ENCODE measurements at places on chromosomes 3 and 15.

GRCh38 chr15:99427668-99428361, 138.0 kb upstream of the MEF2A start:
- DNase-seq = no peak

- no peak for DNase-seq
These were observed 48.8 kb upstream of the HEG1 start for GRCh38 chr3:125104639-125105038.

GRCh38 chr3:178705925-178706324, 169.7 kb downstream of the KCNMB2 start:
- no peak for DNase-seq

DNA sequence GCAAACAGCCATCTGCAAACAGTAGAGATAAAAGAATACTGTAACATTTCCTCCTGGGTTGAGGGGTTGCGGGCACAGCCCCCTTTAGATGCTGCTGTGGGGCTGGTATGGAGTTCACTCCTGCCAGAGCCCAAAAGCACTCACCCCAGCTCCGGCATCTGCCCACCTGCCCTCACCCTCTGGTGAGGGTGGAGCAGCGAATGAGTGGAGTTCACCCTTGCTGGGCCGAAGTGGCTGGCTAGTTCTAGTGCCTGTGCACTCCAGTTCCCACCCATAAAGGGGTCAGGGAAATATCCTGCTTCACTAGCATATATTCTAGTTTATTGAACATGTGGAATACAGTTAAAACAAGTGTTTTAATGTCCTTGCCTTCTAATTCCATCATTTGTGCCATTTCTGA, 209.7 kb upstream of the SGO1 start:
- DNase-seq = no peak

DNA sequence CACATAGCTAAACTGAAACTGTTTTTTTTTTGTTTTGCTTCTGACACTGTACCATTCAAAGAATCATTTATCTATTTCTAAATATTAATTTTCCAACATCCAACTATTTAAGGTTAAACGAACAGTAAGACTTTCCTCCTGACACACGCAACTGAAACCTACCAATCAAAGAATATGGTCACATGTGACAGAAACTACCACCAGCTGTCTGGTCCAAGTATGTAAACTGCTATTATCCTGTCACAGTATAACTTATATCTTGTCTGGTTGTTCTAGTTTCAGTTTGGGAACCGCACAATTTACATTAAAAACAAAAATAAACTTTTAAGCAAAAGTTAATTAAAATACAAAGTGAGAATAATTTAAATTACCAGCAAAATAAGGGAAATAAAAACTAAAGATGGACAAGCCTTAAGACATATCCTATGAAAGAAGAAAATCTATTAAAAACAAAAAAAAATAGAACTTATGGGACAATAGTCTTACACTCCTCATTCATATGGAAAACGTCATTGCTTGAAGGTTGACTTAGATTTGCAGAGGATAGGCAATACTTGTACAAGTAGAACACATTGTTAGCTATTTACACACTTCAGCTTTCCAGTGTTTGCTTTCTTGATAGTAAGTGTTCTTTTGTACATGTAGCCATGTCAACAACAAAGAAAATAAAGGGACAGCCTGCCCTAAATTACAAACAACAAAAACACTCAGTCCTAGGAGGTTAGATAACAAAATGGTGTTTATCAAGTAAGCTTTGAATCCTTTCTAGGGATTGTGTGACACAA, 26.8 kb upstream of the CHRM5 start:
- DNase-seq = no peak

DNA sequence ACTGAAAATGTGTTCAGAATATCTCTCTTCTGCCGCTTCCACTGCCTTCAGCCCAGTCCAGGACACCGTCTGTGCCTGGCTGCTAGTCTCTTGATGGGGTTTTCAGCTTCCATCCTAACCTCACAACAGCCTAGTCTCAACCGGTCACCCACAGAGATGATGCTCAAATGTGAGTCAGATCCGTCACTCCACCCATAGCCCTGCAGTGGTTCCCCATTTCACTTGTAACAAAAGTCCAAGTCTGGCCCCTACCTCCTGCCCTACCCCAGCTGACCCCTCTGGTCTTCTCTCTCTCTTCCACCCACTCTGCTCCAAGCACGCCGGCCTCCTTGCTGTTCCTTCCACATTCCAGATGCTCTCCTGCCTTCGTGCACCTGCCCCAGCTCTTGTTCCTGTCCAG, 68.1 kb downstream of the PPARG start:
- DNase-seq = no peak

DNA sequence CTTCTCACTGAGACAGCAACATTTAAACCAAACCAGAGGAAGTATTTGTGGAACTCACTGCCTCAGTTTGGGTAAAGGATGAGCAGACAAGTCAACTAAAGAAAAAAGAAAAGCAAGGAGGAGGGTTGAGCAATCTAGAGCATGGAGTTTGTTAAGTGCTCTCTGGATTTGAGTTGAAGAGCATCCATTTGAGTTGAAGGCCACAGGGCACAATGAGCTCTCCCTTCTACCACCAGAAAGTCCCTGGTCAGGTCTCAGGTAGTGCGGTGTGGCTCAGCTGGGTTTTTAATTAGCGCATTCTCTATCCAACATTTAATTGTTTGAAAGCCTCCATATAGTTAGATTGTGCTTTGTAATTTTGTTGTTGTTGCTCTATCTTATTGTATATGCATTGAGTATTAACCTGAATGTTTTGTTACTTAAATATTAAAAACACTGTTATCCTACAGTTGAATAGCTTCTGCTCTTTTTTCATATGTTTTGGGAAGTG, 23.3 kb downstream of the CLDN18 start:
- no peak for DNase-seq

DNA sequence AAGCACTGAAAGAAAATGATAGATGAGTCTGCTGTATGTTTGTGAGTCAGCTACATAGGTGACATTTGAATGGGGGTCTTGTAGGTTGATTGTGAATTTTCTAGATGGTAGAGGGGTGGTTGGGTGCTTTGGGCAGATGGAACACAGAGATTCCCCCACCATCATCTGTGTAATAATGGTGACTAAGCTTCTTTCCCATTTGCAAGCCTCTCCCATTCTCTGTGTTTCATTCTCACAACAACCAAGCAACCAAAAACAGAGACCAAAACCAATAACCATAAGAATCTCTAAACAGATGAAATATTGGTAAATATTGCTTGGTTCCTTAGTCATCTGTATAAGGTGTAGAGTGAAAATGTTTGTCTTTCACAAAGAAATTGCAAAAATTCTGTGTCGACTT, 17.8 kb upstream of the UTS2B start:
- DNase-seq = no peak

GRCh38 chr3:182357928-182358327, 435.4 kb upstream of the ATP11B start:
- no peak for DNase-seq

- DNase-seq = no peak
These were observed 64.5 kb downstream of the CERS3 start for GRCh38 chr15:100464256-100464655.

DNA sequence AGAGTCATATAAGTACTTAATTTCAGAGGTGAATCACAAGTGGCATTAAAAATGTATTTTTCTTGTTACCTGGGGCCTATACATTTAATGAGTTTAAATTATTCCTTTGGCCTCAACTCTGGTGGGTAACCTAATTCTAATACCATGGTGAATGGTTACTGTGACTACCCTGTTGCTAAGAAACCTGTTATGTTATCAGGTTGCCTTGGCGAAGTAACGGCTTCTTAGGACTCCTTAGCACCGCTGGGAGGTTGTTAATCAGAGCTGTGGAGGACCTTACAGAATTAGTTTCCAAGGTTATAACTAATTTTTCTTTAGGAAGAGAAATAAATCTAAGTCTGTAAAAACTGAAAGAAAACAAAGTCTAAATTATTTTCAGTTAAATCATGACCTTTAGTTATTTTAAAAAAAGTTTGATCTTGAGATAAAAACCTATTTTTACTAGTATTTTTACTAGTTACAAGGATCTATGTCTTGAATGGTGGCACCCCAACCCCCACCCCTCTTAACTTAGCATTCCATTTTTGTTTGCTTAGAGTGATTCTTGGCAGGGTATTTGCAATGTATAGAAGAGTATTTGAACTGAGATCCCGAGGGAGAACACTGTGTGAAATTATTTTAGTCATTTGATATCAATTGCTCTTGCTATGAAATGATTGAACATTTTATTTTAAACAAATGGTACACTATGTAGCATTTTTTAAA, 155.5 kb downstream of the FNDC3B start:
- DNase-seq = no peak

DNA sequence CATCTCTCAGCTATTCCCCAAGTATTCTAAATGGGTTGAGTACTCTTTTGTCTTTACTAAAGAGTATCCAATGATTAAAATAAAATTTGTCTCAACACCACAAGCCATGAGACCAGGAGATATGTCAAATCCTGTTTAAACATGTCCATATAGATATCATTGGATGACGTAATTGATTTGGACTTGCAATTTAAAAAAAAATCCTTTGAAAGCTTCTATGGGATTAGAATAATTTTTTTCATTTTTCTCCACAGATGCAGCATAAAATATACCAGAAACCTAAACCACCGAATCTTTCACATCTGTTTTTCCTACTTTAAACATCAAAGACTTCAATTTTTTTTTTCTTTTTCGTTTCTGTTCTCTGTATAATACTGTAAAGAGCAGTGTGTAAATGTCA, 1022.3 kb downstream of the EPHA3 start:
- no peak for DNase-seq

DNA sequence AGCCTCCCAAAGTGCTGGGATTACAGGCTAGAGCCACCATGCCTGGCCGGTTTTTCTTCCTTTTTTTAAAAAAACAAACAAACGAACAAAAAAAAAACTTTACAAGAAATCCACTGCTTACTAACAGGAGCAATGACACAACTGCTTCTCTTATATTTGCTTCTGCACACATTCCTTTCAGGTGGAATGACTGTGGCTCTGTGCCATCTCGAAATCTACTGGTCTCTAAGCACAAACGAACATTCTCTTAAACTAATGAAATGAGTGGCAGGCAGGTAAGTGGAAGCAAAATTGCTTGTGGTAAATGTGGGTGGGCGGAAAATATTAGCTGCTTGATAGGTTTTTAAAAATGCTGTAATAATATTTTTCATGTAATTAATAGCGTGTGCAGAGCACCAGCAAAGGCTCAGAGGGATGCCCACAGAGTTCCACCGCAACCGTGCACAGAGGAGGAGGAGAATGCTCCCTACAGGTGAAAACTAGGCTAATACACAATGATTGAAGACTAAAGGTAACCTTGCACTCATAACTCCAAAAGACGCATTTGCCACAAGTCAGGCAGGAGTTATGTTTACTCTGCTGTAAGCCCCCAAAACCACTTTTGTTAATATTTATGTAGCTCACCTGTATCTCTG, 77.4 kb downstream of the LSAMP start:
- DNase-seq = no peak

- DNase-seq = no peak
These were observed 292.0 kb upstream of the SUCLG2 start for GRCh38 chr3:67946436-67946835.

DNA sequence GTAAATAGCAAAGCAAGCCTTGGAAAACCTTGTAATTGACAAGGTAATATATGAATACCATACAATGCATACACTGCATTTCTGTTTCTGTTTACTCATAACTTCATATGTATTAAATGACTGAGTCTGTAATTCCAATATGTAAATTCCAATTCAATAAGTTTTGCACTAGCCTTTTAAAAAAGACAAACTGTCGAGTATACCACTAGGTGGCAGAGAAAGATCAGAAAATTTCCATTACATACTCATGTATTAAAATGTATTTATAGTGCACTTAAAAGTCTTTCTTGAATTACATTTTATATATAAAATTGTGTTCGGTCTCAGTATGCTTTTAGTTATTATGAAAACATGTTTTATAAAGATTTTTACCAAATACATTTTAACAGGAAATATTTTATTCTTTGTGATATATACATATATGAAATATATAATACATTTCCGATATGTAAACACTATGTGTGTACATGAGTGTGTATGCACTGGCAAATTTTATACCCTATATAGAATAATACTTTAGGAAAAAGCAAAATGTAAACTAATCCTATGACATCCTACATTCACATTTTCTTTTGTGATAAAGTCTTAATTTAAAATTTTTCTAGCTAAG, 216.8 kb downstream of the VGLL3 start:
- DNase-seq = no peak

DNA sequence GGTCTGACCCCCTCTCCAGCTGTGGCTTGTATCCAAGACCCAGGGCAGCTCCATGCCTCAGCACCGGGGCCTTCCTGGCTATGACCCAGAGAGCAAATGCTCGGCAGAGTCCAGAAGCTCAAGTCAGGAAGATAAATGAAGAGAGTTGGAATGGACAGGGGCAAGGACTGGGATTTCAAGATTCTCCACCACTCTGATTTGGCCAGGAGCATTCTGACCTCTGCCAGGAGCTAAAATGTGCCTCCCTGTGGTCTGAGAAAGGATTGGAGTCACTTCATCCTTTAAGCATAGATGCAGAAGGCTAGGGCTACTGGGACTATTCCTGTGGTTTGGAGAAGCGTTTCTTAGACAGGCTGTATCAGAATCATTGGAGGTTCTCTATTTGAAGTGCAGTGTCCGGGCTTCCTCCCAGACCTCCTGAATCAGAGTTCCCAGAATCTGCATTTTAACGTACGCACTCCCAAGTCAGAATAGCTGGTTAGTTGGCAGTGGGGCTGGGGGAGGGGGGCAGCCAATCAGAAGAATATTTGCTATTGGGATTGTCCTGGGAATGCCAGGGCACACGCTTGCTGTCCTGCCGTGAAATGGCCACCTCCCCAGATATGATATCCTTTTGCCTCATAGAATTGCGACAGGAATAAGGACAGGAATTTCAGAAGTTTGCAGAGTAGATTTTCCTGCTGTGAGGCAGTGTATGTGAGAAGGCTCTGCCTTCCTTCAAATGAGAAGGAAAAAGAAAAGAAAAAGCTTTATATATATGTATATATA, 57.4 kb downstream of the HRH1 start:
- no peak for DNase-seq

DNA sequence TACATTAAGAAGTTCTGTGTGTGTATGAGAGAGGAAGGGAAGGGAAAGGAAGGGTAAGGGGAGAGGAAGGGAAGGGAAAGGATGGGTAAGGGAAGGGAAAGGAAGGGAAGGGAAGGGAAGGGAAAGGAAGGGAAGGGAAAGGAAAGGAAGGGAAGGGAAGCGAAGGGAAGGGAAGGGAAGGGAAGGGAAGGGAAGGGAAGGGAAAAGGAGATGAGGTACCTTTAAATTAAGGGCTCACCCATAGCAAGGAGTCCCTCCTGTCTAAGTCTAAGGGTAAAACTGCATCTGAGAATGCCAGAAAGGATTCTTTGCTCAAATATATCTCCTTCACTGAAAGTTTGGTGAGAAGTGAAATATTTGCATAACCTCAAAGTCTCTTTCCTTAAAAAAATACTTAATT, 572.1 kb upstream of the ADAMTS9 start:
- DNase-seq = no peak

- no peak for DNase-seq
These were observed 406.2 kb downstream of the RBMS3 start for GRCh38 chr3:29686889-29687592.

DNA sequence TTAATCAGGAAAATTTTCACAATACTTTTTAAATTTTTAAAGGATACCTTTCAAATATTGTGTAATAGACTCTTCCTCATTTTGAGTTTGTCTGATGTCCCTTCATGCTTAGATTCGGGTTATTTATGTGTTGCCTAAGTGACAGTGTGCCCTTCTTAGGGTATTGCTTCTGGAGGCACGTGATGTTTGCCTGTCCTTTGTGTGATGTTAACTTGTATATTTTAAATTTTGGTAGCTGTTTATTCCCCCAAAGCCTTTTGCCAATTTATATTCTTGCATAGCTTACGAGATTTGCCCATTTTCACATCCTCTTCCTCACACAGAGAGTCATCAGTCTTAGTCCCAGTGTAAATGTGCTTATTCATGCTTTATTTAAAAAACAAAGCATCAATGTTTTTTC, 433.1 kb downstream of the EPHB1 start:
- DNase-seq = no peak

All from activated CD4-positive, alpha-beta T cell treated with anti-CD3 and anti-CD28 coated beads for 1 hour (primary cell).